ENCODE measurements at places on chromosomes 11 and 22. TPM values are rescaled to one million over a fixed set of nuclear protein-coding genes. Genes with fewer than 3 reads are reported as not detected.

DNA sequence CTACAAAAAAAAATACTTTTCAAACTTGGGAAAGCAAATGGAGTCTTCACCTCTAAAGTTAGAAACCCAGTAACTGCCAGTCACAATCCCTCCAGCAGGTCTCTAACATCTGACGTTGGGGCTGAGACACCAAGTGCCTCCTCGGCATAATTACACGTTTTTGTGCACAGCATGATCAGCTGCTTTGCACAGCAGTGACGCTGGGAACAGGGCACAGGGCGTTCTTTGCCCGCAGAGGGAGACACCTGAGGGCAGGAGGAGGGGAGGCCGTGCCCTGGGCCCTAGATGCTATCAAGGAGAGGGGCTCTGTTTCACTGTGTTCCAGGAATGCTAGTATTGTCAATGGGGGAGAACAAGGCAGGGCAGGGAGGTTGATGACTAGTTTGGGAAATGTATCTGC, 120.1 kb downstream of the PARVA start:
- H3K27ac ChIP-seq: no peak overlapping the region
- DNase-seq: no peak
- no peaks in the 10 kb centered on the region for H3K36me3 ChIP-seq
- H3K4me1 ChIP-seq: peaks cover 4% of the 10 kb centered on the region
- H3K4me3 ChIP-seq: no peak overlapping the region
- no peaks in the 10 kb centered on the region for H3K27me3 ChIP-seq

DNA sequence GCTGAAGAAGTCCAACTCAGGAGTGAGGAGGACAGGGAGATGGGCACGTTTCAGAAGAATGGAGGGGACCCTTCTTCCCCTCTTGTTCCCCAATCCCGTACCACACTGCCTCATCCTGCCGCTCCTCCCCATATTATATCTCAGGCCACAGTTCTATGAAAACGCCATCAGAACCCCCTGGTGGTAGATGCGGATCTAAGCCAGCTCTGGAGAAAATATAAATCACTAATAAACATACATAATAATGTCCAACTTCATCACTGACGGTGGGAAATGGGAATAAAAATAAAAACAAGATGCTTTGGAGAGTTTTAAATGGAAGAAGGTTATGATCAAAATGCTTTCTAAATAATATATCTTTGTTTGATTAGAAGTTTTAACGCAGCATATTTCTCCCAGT, 400.3 kb downstream of the CADM1 start:
- no peaks in the 10 kb centered on the region for H3K27me3 ChIP-seq
- no peak overlapping the region for H3K27ac ChIP-seq
- H3K4me1 ChIP-seq: no peaks in the 10 kb centered on the region
- no peak overlapping the region for H3K4me3 ChIP-seq
- DNase-seq: no peak

GRCh38 chr11:96259134-96259830, 83.7 kb downstream of the MAML2 start:
- H3K36me3 ChIP-seq: no peaks in the 10 kb centered on the region
- H3K27me3 ChIP-seq: no peaks in the 10 kb centered on the region
- H3K27ac ChIP-seq: no peak overlapping the region
- no peaks in the 10 kb centered on the region for H3K4me1 ChIP-seq
- no peak for DNase-seq

- H3K27ac ChIP-seq: no peak overlapping the region
- H3K27me3 ChIP-seq: no peaks in the 10 kb centered on the region
- peak; percentile 72 for DNase-seq
- no peaks in the 10 kb centered on the region for H3K36me3 ChIP-seq
Measured at GRCh38 chr22:46122511-46122971, 27.8 kb upstream of the PPARA start.

- H3K27ac ChIP-seq: no peak overlapping the region
- H3K36me3 ChIP-seq: no peaks in the 10 kb centered on the region
- no peak overlapping the region for H3K4me3 ChIP-seq
- no peaks in the 10 kb centered on the region for H3K4me1 ChIP-seq
- no peak for DNase-seq
Measured at GRCh38 chr22:22418163-22418549, 90.4 kb downstream of the ZNF280B start.

GRCh38 chr11:2089536-2090165, 49.5 kb downstream of the IGF2 start:
- no peak overlapping the region for H3K27ac ChIP-seq
- H3K36me3 ChIP-seq: peaks cover 8% of the 10 kb centered on the region
- no peaks in the 10 kb centered on the region for H3K27me3 ChIP-seq
- no peak overlapping the region for H3K4me3 ChIP-seq
- no peaks in the 10 kb centered on the region for H3K4me1 ChIP-seq

DNA sequence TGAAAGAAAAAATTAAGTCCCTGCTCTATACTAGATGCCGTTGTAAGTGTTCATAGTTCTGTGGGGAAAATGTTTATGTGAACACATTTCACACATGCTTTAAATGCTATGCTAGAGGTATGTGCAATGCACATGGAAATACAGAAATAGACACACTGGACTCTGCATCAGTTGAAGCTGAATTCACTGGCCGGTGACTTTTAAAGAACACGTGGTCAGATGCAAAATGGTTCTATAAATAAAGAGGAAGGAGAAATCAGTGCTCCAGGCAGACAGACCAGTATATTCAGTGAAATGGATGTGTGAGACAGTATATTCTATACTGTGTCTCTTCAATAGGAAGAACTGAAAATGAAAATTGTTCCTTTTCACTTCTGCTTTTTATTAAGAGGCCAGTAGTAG, 29.9 kb downstream of the TRPC6 start:
- no peak overlapping the region for H3K4me3 ChIP-seq
- H3K27ac ChIP-seq: no peak overlapping the region
- no peaks in the 10 kb centered on the region for H3K27me3 ChIP-seq

DNA sequence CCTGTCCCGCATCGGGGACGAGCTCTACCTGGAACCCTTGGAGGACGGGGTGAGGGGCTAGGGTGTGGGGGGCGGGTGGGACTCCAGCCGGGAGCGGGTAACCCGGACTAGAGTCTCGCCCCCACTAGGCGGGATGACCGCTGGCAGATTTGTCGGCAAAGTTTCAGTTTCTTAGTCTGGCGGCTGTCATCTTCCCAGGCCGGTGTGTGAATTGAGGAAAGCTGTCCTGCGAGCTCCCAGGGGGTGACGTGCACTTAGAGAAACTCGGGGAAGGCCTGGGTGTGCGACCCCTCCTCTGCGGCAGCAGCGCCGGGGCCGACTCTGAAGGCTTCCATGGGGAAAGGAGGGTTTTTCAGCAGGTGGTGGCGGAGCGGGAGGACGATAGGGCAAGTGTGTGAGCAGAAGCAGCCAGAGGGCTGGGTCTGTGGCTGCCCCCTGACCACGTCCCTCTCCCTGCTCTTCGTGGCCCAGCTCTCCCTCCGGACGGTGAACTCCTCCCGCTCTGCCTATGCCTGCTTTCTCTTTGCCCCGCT, 463 bp downstream of the RAD9A start:
- peaks cover 27% of the 10 kb centered on the region for H3K36me3 ChIP-seq
- DNase-seq: no peak
- H3K27me3 ChIP-seq: no peaks in the 10 kb centered on the region

- DNase-seq: no peak
- H3K4me1 ChIP-seq: no peaks in the 10 kb centered on the region
- no peaks in the 10 kb centered on the region for H3K36me3 ChIP-seq
- no peak overlapping the region for H3K4me3 ChIP-seq
- no peaks in the 10 kb centered on the region for H3K27me3 ChIP-seq
Measured at GRCh38 chr22:38436629-38437395, 18.2 kb downstream of the KCNJ4 start.

- no peaks in the 10 kb centered on the region for H3K27me3 ChIP-seq
- no peaks in the 10 kb centered on the region for H3K36me3 ChIP-seq
- H3K4me1 ChIP-seq: no peaks in the 10 kb centered on the region
- no peak overlapping the region for H3K27ac ChIP-seq
- H3K4me3 ChIP-seq: no peak overlapping the region
Measured at GRCh38 chr11:31687861-31688260, 123.3 kb downstream of the PAX6 start.

- no peaks in the 10 kb centered on the region for H3K27me3 ChIP-seq
- H3K27ac ChIP-seq: no peak overlapping the region
- no peaks in the 10 kb centered on the region for H3K4me1 ChIP-seq
Measured at GRCh38 chr11:73116636-73117035, 25.5 kb downstream of the FCHSD2 start.

The SNX19 gene
- total RNA-seq: 32.9 TPM

The TMPRSS5 gene
- total RNA-seq: 0.37 TPM

The PRR5L gene
- 4.1 TPM for total RNA-seq

The CDC42EP2 gene
- 10.9 TPM for total RNA-seq

The VPREB1 gene
- not detected for total RNA-seq

The MPZL2 gene
- total RNA-seq: 0.55 TPM

The MAP6 gene
- 0.77 TPM for total RNA-seq

The AGBL2 gene
- total RNA-seq: 4.3 TPM

The TEX12 gene
- total RNA-seq: 0.31 TPM

All from H9 (cell line).